ENCODE measurements at places on chromosomes 11 and 22.

GRCh38 chr11:73186294-73186850, 31.7 kb upstream of the P2RY2 start:
- DNase-seq, result no peak

GRCh38 chr11:126647735-126648134, 292.2 kb downstream of the ST3GAL4 start:
- DNase-seq, result no peak

DNA sequence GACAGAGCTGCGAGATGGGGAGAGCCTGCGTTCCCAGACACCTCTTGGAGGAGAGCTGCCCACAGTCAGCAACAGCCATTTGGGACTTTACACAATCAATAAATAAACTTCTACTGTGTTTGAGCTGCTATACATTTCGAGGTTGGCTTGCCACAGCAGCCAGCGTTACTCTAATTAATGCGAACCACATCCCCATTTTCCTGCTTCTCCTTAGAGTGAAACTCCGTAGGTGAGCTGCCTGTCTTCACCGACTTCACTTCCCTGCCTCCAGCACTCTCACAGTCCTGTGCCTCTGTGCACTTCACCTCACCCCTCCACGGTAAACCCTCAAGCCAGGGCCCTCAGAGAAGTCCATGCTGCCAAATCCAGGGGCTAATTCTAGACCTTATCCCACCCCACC, 5.9 kb upstream of the SLC22A12 start:
- no peak for DNase-seq

DNA sequence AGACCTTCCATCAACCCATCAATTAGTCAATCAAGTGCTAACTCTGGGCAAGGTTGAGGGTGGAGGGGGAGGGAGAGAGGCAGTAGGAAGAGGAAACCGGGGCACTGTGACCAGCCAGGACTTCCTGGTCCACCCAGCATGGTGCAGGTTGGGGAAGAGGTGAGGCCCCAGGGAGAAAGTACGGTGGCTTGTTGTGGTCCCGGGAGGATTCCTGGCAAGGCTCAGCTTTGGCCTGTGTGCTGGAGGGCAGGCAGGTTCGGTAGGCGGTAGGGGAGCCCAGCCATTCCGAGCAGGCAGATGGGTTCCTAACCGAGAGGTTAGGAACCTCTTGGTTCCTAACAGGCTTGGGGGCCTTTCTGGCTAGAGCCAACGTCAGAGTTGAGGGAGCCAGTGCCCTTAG, 10.8 kb downstream of the ST14 start:
- no peak for DNase-seq

DNA sequence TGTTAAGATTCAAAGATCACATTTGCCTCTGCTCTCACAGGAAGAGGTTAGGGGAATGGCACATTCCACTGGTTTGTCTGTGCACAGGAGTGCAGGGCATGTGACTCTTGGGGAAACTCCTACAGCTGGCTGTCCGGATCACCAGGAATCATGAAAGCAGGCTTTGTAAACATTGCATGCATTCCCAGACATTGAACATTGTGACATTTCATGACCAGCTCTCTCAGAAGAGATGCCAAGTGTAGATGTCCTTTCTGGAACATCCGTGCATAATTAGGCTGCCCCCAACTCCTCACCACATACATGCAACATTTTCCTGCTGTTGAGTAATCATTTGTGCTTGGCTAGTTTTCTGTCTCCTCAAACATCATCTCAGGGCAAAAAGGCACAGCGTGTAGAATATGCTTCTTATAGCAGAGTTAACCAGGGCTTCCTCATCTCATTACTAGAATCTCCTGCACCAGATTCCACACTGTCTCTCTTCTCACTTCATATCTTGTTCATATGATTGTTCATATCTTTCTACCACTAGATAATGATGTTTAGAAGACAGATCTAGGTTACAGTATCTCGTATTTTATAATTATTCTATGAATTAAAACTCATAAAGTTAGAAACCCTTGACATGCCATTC, 694.7 kb downstream of the NTM start:
- DNase-seq, result no peak

- DNase-seq, result no peak
These were observed 18.9 kb downstream of the MMP3 start for GRCh38 chr11:102824556-102824955.

DNA sequence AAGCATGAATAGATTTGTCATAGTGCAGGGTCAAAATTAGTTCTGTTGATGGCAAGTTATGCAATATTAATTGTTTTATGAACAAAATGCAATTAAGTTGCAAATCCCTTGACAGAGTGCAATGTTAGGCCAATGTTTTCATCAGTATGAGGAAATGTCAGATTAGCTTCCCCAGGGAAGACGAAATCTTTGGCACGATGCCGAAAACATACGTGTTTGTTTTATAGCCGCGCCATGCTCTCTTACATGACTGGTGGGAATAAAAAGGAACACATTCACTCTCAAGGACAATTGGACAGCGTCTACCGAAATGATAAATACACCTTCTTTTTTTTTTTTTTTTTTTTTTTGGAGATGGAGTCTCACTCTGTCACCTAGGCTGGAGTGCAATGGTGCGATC, 27.0 kb downstream of the MFNG start:
- no peak for DNase-seq

- peak; percentile 81 for DNase-seq
These were observed 85.5 kb downstream of the ENTHD1 start for GRCh38 chr22:39808081-39808480.

- DNase-seq, result no peak
These were observed 162.3 kb downstream of the TRIM29 start for GRCh38 chr11:119975561-119976152.

DNA sequence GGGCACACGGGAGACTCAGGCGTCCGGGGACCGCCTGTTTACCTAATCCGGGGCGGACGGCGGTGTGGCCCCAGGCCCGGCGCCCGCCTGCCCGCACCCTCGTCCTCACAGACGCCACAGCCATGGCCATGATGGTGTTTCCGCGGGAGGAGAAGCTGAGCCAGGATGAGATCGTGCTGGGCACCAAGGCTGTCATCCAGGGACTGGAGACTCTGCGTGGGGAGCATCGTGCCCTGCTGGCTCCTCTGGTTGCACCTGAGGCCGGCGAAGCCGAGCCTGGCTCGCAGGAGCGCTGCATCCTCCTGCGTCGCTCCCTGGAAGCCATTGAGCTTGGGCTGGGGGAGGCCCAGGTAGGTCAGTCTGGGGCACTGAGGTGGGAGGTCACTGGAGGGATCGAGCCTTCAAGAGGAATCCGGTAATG, 10.0 kb upstream of the RAB1B start:
- no peak for DNase-seq

DNA sequence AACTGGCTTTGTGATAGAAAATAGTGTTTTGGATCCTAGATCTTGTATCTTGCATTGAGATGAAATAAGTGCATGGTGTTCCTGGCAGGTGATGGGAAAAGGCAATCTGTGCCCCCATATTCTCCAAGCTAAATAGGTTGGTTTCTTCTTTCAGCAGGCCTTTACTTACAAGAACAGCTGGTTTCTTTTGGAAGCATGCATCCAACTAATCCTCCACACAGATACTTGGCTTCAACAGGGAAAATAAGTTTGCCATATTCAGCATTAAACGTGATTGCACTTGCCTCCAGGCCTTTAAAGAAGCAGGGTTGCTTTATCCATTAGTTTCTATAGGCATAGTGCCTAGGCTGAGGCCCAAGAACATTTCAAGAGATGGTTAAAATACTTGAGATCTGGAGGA, 59.9 kb downstream of the APIP start:
- DNase-seq, result no peak

- no peak for DNase-seq
These were observed 2.9 kb downstream of the OR51V1 start for GRCh38 chr11:5197536-5197935.

- no peak for DNase-seq
These were observed 31.2 kb upstream of the RASL10A start for GRCh38 chr22:29346659-29347058.

DNA sequence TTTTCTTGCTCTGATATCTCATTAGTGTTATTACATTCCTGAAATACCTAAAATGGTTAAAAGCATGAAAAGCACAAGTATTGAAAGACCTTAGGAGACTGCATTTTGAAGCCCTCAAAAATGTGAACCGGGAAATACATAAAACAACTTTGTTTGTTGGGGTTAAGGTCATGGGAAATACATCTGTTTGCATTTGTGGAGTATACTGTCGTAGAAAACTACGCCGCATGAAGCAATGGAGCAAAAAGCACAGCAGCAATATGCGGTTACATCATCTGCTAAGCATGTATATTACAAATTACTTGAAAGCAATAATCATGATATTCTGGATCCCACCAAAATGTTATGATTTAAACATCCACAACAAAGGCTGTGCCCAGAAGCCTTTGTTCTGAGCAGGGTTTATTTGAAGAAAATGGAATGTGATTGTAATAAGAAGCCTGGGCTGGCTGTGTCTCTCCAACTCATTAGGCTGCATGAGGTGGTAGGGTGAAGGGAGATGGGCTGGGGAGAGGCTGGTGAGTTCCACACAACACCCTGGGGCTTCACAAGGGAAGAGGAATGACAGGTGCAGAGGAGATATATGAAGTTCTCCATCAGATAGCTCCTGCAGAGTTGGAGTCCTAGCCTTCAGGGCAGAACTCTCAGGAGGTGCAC, 64.7 kb upstream of the LIN7C start:
- DNase-seq, result no peak
